ENCODE measurements at places on chromosomes 3 and 15.

DNA sequence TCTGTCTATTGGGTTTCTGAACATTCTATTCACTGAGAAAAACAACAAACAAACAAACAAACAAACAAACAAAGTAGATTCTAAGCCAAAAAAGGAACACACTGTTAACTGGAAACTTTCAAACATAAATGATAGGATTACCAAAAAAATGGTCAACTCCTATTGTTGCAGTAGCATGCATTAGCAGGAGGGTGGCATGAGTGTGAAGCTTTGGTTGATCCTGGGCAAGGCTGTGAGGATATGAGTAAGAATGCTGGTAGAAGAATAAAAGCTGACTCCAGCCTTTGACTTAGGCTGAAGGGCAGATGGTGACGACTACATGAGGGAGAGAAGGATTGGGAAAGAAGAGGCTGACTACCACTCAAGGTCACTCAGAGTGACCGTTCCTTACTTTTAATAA lies 810.3 kb downstream of the VGLL3 start:
- no peak for DNase-seq

GRCh38 chr3:154184582-154184981 lies 63.4 kb downstream of the ARHGEF26 start:
- DNase-seq = no peak

DNA sequence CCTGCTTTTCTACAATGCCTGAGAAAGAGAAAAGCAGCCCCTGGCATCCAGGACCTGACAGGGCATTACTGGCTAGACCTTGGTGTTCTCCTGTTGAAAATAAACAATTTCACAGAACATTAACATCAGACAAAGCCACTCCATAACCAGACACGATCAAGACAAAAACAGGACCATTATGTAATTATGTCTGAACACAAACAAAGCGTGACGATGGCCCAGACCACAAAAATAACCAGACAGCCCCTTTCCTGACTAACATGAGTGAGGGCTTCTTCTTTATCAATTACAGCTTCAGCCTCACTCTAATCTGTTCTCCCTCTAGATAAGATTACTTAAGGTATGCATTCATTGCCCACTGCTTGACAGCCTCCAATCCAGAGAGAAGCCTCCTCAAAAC lies 172.7 kb upstream of the LMCD1 start:
- DNase-seq = no peak

DNA sequence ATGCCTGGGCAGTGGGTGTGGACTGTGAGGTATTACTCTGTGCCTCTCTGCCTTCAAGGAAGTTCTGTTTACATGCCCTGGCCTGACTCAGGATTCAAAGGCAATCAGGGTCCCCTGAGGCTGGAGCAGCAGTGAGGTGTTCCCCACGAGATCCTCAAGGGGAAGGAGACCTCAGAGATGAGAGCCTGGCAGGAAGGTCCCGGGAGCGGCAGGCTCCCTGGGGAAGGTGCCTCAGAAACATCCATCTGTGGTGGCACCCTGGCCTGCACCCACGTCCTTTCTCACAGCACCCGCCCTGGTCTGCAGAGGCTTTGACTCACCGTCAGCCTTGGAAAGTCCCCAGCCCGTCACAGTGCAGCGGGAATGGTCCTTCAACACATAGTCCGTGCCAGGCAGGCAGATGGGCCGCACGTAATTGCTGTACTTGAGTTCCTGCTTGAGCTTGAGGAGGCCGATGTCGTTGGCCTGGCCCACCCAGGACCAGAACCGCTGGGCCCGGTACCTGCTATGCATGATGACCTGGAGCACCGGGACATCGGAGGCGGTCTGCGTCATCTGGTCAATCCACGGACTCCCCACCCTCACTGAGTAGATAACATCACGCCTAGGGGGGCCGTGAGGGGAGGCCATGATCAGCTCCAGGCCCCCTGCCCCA lies 3.6 kb downstream of the PRSS50 start:
- no peak for DNase-seq

- no peak for DNase-seq
These were observed 36.0 kb downstream of the MNS1 start for GRCh38 chr15:56428821-56429458.

Measured in activated CD4-positive, CD25-positive, alpha-beta regulatory T cell (primary cell).